Activated CD4-positive, alpha-beta memory T cell treated with anti-CD3 and anti-CD28 coated beads, Interleukin-2, amount 10 ng/mL, durations not matched to agents 7 days and 5 days (primary cell): ENCODE measurements at places on chromosomes 13 and 19. TPM values are rescaled to one million over a fixed set of nuclear protein-coding genes. Genes with fewer than 3 reads are reported as not detected.

The RDH8 gene
- total RNA-seq: not detected

The ZNF160 gene
- total RNA-seq: 37.5 TPM

The PRR22 gene
- 2.3 TPM for total RNA-seq

The SLC25A41 gene
- not detected for total RNA-seq

The PSG5 gene
- total RNA-seq: not detected

The LGALS7 gene
- not detected for total RNA-seq

The RNF17 gene
- total RNA-seq: not detected

The CGB8 gene
- total RNA-seq: not detected

The ZNF730 gene
- total RNA-seq: not detected

The SETDB2 gene
- total RNA-seq: 14.8 TPM

The CYP2F1 gene
- not detected for total RNA-seq

The POGLUT2 gene
- 10.5 TPM for total RNA-seq

The FOXA3 gene
- total RNA-seq: not detected

The SLC10A2 gene
- total RNA-seq: not detected

The TBC1D17 gene
- total RNA-seq: 42.3 TPM

The RHPN2 gene
- total RNA-seq: 0.70 TPM

The PEAK3 gene
- 0.70 TPM for total RNA-seq

The LGI4 gene
- 0.55 TPM for total RNA-seq

The ZNF223 gene
- total RNA-seq: 0.40 TPM

The PRSS57 gene
- total RNA-seq: not detected

The RNF113B gene
- total RNA-seq: not detected

The CEACAM3 gene
- not detected for total RNA-seq

The ZNF235 gene
- 5.2 TPM for total RNA-seq

The CKM gene
- not detected for total RNA-seq
